ENCODE measurements at places on chromosomes 16 and 17. TPM values are rescaled to one million over a fixed set of nuclear protein-coding genes. Genes with fewer than 3 reads are reported as not detected.

The SOST gene
- not detected for total RNA-seq

The KCNH6 gene
- total RNA-seq: not detected

The CES1 gene
- 26.4 TPM for total RNA-seq

The COG8 gene
- total RNA-seq: 70.5 TPM

The EPOP gene
- 1.3 TPM for total RNA-seq

The HOXB5 gene
- total RNA-seq: 1.8 TPM

The RNF166 gene
- total RNA-seq: 56.7 TPM

The GAS2L2 gene
- 1.4 TPM for total RNA-seq

The IST1 gene
- total RNA-seq: 169 TPM

The PYDC1 gene
- not detected for total RNA-seq

The CAMKK1 gene
- 15.3 TPM for total RNA-seq

The CPHXL2 gene
- not detected for total RNA-seq

The DBNDD1 gene
- total RNA-seq: 1.2 TPM

The OR3A2 gene
- 1.1 TPM for total RNA-seq

The ATP2A1 gene
- total RNA-seq: 0.90 TPM

The MPP3 gene
- total RNA-seq: 24.7 TPM

The UBTF gene
- 70.7 TPM for total RNA-seq

The CENPX gene
- total RNA-seq: 143 TPM

The CAVIN1 gene
- 441 TPM for total RNA-seq

Data from tibial nerve (tissue), 4 donors.